Central memory CD8-positive, alpha-beta T cell (primary cell): ENCODE measurements at places on chromosomes 11 and 22.

GRCh38 chr11:61168042-61168688 is 6.9 kb upstream of the VPS37C start:
- DNase-seq: no peak

DNA sequence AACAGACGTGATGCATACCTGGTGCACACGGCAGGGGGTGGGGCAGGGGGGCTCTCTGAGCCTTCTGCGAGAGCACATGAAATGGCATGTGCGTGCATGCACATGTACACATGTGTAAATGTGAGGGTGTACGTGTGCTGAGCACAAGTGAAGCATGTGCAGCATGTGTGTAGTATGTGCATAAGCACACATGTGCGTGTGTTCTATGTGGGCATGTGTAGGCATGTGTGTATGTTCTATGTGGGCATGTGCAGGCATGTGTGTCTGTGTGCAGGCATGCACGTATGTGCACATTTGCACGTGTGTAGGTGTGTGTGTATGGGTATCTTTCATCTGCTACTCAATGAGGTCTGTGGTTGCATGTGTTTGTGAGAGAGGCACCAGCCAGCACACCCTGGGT is 371.2 kb downstream of the CTTN start:
- DNase-seq: no peak

GRCh38 chr11:94895451-94895850 is 77.9 kb downstream of the CWC15 start:
- no peak for DNase-seq

DNA sequence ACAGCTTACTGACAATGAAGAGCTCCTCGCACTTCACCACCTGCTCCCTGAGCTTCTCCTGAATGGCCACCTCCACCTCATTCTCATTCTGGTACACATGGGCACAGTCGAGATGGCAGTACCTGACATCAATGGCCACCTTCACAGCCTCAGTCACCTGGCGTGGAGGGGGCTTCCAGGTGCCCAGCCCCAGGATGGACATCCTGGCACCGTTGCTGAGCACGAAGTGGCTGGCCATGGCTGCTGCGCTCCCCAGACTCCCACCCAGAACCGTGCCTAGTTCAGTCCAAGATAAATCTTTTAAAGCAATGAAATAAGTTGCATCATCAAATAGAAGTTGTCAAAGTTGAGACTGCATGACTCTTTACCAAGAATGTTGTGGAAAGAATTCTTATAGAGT is 128.1 kb upstream of the SOX6 start:
- no peak for DNase-seq

DNA sequence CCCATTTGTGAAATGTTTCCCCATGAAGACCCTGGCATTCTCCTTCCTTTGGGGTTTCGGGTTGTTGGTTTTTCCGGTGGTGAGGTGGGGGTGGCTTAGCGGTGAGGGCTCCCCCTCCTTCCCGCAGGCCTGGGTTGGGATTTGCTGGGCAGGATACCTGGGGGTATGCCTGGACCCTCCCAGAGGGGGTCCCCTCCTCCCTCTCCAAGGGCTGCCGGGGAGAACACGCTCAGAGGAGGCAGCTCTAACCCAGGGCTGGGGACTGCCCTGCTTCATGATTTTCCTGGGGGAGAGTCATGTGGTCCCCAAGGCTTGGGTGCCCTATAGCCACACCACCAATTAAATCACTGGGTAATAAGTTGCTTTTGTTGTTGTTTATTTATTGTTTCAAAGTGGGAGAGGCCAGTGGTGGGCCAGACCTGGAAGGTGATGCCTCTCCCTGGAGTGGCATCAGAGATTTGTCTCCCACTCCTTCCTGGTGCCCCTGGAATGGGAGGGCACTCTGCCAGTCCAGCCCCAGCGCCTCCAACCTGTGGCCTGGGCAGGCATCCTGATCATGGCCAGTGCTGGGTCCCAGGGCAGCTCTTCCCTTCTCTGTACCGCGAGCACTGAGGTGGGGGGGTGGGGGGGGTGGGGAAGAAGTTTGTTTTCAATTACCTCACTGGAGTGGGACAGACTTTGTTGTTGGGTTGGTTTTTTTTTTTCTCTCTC is 1.3 kb upstream of the CLCF1 start:
- no peak for DNase-seq

DNA sequence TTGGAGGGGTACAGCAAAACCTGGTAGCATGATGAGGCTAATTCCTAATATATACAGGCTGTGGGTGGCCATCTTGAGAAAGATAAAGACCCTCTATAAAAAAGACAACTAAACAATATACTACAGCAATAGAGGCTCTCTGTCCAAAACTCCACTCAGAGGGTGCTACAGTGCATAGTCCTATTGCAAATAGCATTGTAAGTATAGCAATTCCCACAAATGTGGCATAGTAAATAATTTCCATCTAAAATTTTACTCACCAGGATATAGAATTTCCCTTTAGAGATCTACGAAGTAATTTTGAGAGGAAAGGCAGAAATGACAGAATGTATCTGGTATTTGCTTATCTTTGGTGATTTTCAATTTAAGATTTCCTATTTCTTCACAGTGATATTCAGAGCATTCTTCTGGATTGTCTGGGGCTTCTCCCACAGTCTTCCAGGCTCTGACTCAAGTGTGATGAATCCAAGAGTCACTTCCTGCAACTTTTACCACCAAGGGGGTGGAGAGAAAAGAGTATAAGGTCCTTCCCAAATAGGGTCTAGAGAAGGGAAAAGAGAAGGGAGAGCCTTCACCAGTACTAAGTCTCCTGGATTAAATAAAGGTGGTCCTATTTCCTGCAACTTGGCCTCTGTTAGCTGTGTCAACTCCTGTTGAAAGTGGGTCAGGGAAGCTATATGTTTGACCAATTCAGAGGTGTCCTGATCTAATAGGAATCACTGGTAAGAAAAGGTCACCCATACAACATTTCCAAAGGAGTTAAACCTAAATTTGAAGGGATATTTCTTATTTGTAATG is 1054.7 kb upstream of the CNTN5 start:
- no peak for DNase-seq

- DNase-seq: no peak
These were observed 396 bp upstream of the ROBO3 start for GRCh38 chr11:124864892-124865180.

DNA sequence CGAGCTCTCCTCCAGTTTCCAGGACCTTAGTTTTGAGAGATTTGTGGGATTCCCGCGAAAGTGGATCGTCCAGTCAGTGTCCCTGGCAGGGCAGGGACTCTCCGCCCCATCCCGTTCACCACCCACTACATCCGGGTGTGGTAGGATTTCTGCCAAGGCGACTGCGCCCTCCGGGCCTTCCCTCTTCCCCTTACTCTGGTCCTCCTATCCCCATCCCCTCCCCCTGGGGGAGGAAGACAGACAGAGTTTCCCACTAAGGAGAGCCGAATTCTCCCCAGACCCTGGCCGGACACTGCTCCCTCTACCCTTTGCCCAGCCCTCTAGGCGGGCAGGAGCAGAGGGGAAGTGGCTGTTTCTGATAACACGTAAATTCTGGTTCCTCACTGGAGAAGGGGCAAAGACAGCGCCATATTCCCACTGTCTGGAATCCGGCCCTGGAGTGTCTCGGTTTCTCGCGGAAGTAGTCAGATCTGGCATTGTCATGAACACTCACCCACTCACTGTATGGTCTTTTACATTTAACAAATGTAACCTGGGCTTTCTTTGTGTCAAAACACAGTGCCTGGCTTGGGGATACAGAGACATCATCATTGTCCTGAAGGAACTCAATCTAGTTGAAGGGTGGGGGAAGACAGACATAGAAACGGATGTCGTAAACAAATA is 1.1 kb upstream of the NECTIN1 start:
- DNase-seq: no peak

DNA sequence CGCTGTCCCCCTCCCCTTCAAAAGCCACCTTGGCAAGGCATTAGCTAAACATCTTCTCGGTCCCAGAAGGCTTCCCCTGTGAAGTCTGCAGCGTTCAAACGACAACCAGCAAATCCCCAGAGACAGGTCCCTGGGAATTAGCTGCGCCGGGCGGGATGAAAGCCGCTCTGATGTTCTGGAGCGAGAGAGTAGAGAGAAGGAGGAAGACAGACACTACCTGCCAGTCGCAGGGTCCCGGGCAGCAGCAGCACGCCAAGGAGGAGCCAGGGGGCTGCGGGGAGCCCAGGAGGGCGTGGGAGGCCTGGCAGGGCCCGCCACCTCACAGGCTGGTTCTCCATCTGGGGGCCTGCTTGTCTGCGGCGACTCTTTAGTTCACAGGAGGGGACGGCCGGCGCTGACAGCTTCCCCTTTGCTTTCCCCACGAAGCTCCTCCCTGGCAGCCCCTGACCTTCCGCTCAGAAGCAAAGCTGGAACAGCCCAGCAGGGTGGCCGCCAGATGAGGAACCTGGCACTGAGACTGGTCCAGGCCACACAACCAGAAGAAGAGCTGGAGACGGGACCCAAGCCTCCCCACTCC is at the start of gene NFAM1:
TSS of gene NFAM1 (minus strand) at position 384 of the 577 bp plus-strand sequence. CDS start at position 338, 46 bp downstream.
- no peak for DNase-seq

GRCh38 chr11:70128435-70128906 is 50.4 kb downstream of the ANO1 start:
- DNase-seq: no peak

DNA sequence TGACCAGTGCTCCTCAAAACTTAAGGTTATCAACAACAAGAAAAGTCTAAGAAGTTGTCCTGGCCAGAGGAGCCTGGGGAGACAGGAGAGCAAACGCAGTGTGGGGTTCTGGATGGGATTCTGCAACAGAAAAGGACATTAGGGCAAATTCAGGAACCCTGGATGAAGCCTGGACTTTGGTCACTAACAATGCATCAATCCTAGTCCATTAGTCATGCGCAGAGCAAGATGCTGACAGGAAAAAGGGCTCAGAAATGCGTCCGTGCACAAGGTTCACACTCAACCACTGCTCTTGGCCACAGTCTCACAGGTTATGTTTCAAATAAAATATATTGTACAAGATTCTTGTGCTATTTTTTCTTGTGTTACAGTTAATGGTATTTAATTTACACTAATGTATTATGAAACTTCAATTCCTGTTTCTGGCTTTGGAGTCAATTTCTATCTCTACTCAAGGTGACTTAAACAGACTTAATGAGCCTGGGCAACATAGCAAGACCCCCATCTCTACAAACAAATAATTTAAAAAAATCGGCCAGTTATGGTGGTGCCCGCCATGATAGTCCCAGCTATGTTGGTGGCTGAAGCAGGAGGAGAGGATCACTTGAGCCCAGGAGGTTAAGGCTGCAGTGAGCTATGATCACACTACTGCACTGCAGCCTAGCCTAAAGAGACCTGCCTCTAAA is 13.6 kb downstream of the GNB1L start:
- no peak for DNase-seq

DNA sequence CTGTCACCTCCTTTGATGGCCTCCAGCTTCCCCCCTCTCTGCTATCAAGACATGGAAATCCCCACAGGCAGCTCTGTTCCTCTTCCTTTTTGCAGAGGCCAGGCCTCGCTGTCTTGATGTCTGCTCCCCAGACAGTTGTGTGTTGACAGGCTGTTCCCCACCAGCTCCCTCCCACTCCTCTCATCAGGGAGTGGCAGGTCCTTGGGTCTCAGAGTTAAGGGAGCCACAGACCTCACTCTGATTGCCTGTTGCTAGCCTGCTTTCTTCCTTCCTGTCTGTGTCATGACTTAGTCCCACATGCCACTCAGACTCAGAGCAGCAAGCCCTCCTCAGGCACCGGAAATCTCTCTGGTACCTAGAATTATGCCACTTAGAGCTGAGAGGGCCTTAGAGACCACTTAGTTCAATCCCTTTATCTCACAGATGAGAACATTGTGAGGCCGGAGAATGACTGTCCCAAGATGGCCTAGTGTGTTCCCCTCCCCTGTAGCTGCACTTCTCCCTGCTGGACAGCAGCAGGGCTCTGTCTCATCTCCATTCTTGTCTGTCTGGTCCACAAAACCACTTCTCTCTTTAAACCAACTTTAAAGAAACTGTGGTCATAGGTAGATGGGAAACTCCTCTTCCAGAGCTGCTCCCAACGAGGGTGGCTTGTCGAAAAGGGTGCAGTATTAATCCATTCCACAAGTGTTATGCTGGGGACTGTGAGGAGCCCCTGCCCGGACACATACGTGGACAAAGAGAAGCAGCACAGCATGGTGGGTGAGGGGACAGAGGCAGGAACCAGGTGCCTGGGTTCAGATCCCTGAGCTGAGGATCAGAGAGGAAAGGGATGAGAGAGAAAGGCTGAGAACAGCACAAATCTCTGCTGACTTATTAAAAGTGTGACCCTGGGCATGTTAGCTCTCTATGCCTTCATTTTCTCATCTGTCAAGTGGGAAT is 4.2 kb downstream of the AMPD3 start:
- peak; percentile 57 for DNase-seq

- no peak for DNase-seq
These were observed 2.4 kb downstream of the IPO7 start for GRCh38 chr11:9386901-9387300.

DNA sequence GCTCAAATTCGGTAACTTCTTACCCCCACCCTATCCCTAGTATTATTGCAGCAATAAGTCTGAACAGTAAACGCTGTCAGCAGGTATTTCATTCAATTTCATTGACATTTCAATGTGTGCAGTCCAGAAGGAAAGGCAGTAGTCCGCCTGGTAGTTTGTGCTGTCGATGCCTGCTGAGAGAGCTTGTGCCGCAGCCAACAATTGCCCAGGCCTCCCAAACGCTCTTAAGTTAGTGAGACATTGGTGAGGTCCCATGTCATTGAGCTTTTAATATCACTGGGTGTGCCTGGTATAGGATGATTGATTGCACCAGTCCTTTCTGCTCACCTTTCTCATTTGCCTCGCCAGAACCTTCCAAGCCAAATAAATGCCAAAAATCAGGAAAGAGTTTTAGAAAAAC is 28.1 kb downstream of the ALKBH3 start:
- no peak for DNase-seq

DNA sequence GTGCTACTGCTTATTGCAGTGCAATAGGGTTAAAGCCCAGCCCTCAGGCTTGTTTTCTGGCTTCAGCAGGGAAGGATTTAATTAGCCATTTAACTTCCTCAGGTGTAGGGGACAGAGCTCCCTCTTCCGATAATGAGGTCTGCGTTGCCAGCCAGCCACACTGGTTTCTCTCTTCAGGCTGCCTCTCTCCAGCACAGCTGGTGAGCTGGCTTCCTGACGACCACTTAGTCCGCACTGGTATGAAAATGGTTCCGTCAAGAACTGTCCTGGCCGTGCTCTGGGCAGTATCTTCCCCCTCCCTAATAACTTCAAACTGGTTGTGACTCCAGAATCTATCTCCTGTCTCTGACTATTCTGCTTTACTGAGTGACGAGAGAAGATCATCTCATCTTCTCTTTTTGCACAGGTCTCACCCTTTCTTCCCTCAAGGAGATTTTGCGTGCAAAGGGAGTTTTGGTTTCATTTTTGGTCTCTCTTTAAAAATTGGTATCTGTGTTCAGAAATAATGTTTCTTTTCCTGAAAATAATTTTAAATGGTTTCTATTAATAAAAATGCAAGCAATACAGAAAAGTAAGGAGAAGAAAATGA is 49.2 kb downstream of the CNTN5 start:
- DNase-seq: no peak
